Stimulated activated naive CD8-positive, alpha-beta T cell treated with anti-CD3 and anti-CD28 coated beads, Interleukin-15, amount 100 ng/mL, for 72 hours (primary cell): ENCODE measurements at places on chromosomes 1 and 21.

GRCh38 chr1:936348-937264 lies 12.9 kb downstream of the SAMD11 start:
- no peak for DNase-seq

GRCh38 chr1:65421351-65422025 lies 1.0 kb downstream of the LEPR start:
- no peak for DNase-seq

DNA sequence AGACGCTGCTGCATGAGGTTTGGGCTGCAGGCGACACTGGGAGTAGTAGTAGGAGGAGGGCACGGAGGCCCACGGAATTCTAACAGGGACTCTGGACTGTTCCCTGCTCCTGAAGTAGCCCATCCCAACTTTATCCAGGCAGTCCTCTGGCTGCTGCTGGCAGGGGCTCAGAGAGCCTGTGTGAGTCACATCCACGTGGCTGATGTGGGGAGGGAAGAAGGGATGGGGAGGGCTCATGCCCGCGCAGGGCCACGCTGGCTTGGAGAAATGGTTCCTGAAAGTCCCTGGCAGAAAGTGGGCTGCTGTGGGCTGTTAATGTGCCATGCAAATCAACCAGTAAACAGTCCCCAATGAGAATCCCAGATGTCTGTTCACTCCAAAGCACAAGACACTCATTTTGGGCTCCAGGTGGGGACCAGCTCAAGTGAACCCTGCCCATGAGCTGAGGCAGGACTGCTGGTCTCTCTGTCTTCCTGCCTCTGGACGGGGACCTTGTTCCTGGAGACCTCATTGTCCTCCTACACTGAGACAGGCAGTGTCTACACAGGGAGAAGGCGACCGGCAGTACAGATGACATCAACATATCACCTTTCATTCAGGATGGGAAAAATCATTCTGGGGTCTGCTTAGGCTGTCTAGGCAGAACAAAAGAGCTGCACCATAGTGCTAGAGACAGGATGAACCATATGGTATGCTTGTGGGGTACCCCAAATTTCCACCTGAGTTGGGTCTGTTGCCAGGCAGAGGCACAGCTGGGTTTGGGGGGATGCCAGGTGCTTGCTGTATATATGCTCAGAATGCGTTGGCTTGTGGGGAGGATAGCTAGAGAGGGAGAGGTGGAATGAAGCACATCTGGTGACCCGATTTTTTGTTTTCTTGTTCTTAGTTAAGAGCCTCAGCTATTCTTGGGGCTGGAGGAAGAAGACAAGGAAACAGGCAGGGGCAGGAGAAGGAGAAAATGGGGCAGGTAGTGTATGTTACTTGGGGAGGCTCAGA lies 57.9 kb upstream of the FMOD start:
- no peak for DNase-seq

GRCh38 chr21:44331209-44331608 lies 8.0 kb downstream of the CFAP410 start:
- DNase-seq = no peak

- DNase-seq = no peak
Observed at GRCh38 chr1:201482755-201483154, 13.8 kb upstream of the PHLDA3 start.

- no peak for DNase-seq
Observed at GRCh38 chr1:3902571-3903091, 2.6 kb upstream of the C1orf174 start.

DNA sequence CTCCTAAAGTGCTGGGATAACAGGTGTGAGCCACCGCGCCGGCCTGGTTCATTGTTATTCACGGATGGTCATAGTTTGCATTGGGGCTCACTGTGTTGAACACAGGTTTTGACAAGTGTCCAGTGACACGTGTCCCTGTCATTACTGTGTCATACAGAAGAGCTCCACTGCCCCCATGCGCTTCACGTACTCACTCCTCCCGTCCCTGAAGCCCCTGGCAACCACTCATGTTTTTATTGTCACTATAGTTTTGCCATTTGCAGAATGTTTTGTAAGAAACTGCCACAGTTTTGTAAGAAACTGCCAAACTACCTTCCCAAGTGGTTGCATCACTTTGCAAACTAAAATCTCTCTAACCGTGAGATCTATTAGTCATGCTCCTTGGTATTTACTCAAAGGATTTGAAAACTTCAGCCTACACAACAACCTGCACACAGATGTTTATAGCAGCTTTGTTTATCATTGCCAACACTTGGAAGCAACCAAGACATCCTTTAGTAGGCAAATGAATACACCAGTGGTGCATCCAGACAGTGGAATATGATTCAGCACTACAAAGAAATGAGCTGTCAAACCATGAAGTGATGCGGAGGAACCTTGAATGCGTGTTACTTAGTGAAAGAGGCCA lies 163.2 kb upstream of the COL6A1 start:
- DNase-seq = no peak

- DNase-seq = peak; percentile 75
Observed at GRCh38 chr1:24535021-24535424, 20.9 kb upstream of the NCMAP start.

DNA sequence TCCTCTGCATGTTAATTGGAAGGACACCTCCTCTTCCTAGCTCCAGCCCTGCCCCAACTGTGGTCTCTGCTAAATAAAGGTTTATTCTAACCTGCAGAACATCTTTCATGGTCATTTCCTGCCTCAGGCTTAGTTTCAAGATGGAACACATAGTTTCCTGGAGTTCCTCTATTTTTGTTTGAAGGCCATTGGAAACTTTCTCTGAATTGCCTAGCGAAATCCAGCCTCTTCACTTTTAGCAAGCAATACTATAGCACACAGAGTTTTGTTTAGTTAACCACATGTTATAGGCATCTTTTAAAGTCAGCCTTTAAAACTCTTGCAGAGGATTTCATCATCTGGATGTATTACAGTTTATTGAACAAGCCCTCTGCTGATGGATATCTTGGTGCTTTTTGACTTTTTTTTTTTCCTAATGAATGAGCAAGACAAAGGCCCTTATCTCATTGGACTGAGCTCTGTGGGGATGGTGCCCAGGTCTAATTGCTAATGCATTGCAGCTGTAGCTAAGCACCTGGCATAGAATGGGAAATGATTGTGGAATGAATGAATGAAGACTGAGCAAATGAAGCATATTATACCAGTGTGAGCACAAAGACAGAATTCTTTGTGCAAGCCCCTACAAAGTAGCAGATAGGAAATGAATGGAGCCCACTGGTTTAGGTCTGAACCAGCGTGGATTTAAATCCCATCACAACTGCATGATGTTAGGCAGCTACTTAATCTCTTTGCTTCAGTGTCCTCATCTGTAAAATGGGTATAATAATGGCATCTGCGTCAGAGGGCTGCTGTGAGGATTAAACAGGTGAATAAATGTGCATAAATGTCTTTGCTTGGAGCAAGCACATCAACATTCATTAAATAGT lies 641 bp upstream of the CFAP107 start:
- no peak for DNase-seq

GRCh38 chr1:22710701-22711049 lies at the start of gene EPHB2:
Gene EPHB2, plus strand, starts transcription at chr1:22710839. Its CDS starts 144 bp downstream, at chr1:22710983.
- peak; percentile 36 for DNase-seq

DNA sequence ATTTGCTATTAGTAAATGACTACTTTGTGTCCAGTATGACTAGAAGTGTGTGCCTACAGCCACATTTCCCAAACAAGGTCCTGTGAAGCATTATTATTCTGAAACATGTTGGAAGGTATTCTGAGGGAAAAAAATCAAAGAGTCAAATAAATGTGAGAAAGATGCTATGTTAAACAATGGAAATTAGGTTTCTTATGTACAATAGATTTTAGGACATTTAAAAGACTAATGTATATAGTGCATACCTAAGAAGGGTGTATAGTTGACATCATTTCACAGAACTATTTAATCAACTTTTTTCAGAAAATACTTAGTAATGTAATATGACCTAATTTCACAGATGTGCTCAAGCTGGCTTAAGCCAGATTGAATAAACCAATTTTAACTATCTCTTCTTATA lies 582.5 kb downstream of the USP25 start:
- DNase-seq = no peak

- no peak for DNase-seq
Observed at GRCh38 chr1:28163496-28164161, 12.9 kb downstream of the PTAFR start.

GRCh38 chr1:3453891-3454810 lies at the start of gene ARHGEF16:
Gene ARHGEF16, plus strand, starts transcription at chr1:3454665. Its CDS starts 8,420 bp downstream, at chr1:3463085.
- no peak for DNase-seq

DNA sequence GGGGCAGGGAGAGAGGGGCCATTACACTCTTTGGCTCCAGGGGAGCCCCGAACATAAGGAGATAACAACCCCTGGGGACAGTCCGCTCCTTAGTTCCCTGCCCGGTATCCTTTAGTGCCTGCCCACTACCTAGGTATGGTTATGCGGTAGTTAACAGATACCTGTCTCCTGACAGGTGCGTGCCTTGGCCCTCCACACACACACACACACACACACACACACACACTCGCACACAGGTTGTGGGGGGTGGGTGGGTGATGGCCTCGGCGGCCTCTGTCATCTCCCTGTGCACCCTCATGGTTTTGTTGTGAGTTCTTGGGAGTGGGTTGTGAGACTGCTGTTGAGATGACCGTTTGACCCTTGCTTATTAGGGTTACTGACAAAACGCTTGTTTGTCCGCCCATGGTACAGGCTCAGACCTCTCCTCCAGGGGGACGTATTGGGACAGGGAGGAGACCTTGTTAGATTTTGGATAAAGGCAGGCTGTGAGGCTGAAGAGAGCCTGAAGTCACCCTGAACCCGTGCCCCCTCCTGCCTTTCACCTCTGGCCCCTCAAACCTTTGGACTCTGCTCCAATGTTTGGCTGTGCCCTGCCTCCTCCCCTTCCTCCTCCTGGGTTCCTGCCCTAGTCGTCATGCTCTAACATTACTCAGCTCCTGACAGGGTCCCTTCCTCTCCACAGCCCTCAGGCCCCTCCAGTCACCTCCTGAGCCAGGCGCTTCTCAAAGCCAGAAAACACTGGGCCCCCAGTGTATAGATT lies 979 bp downstream of the RASSF5 start:
- DNase-seq = no peak

GRCh38 chr1:174877208-174877673 lies 122.5 kb upstream of the CACYBP start:
- DNase-seq = no peak

DNA sequence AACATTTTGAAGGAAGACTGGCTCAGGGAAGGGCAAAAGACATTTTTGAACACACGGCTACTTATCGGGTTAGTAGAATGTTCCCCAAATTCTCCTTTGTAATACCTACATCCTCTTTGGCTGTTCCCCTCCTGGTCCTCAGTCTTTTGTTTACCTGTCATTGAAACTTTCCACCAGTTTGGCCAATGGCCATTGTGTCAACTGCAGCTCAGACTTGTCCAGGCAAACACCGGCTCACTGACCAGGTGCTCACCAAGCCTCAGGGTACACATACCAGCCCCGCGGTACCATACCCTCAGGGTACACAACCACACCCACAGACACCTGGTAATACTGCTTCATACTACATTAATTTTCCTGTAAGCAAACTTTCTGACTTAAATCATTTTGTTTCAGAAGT lies 84.8 kb upstream of the ZNF648 start:
- DNase-seq = no peak

DNA sequence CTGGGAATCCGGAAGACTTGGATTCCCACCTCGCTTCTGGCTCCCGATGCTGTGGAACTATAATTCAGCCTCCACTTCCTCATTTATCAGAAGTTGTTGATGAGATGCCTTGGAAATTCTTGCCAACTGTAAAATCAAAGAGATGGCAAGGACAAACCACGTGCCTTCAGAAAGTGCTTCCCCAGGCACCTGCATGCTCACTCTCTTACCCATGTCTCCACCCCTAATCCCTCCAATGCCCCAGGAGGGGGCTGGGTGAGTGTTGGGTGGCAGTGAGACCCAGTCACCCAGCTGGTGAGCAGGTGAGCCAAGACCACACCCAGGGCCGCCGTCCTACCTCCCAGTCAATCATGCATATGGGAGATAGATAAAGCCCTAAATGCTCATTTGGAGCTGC lies 160.8 kb downstream of the PSMG1 start:
- no peak for DNase-seq

DNA sequence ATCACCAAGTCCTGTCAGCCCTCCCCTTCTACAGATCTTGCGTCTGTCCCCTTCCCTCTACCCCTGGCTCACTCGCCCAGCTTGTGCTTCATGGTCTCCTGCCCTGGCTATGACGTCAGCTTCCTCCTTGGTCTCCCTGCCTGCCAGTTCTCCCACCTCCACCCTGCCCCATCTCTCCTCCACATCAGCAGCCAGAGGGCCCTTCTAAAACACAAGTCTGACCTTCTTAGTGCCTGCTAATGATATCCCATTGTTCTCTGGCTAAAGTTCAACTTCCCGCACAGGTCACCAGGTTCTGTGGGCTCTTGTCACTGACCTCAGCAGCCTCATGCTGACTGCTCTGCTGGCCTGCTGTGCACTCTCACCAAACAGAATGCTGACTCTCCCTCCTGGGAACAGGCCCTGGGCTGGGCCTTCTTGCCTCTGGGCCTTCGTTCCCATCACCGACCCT lies 24.7 kb upstream of the MYCL start:
- no peak for DNase-seq

DNA sequence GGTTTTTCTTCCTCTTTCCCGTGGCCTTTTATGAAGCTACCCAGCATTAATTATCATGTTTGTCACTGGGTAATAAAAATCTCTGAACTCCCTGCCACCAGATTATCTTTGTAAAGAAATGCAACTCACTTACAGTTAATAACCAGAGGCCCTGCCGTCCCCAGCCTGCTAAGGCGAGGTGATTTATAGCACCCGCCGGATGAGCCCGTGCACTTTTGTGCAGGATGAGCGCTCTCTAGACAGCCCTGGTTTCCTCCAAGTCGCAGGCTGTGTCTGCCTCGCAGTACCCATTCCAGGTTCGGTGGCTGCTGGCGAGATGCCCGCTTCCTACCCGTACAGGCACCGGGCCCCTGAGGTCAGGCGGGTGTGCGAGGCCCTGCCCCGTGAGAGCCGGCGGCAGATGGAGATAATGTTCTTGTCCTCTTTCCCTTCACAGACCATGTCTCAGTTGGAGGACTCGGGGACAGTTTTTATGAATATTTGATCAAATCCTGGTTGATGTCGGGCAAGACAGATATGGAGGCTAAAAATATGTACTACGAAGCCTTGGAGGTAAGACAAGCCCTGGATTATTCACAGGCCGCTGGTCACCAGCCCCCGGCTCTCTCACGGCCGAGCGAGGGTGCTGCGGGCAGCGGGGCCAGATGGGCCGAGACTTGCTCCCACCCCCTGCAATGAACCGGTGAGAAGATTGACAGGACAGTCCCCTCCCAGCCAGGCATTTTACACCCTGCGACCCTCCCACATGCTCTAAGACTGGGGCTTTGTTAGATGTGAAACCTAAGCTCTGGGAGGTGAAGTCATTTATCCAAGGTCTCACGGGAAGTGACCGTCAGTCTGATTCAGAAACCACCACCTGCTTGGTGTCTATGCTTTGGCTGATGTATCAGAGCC lies 28.5 kb upstream of the SELENON start:
- no peak for DNase-seq
